ENCODE measurements at places on chromosomes 2 and 18.

GRCh38 chr2:44549099-44549471 lies 187.3 kb downstream of the CAMKMT start:
- no peaks in the 10 kb centered on the region for H3K27me3 ChIP-seq
- no peak overlapping the region for H3K4me3 ChIP-seq
- DNase-seq = no peak

- H3K36me3 ChIP-seq = peaks cover 7% of the 10 kb centered on the region
- DNase-seq = no peak
- H3K4me3 ChIP-seq = no peak overlapping the region
These were observed 35.8 kb upstream of the EPG5 start for GRCh38 chr18:46002934-46003333.

- H3K4me3 ChIP-seq = no peak overlapping the region
- no peak overlapping the region for H3K27ac ChIP-seq
- H3K27me3 ChIP-seq = no peaks in the 10 kb centered on the region
These were observed 190.9 kb upstream of the COPS8 start for GRCh38 chr2:236894791-236895190.

DNA sequence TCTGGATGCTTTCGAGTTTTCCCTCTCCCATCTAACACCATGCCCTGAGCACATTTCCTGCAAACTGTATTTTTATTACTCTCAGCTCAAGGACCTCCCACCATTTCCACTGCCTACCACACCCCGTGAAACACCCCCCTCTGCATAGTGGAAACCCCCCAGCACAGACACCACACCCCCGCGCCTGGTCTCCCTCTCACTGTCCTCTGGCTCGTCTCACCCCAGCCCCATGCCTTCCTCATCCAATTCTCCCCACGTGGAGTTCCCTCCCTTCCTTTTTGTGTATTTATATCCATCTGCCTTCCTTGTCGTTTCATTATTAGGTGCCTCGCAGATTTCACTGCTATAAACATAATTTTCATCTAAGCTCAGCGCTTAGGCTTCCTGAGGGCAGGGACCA lies 307.5 kb downstream of the CELF4 start:
- H3K4me1 ChIP-seq = peaks cover 14% of the 10 kb centered on the region
- no peak overlapping the region for H3K27ac ChIP-seq
- H3K27me3 ChIP-seq = peaks cover 70% of the 10 kb centered on the region
- no peak overlapping the region for H3K4me3 ChIP-seq

DNA sequence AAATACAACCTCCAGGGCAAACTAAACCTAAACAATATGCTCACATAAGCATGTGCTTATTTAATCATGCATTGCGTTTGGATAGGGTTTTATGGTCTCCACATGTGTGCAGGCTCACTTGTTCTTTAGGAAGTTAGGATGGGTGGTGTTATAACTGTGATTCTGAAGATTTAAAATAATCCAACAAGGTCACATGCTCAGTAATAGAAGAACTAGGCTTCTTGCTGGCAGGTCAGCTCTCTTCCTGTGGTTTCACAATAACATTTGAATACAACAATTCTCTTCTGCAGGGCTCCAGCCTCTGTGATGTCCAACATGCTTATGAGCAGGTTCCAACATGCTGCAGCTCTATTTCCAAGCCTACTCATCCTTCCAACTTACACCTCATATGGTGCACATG lies 84.0 kb downstream of the MYL12B start:
- no peak overlapping the region for H3K27ac ChIP-seq
- no peaks in the 10 kb centered on the region for H3K27me3 ChIP-seq
- no peaks in the 10 kb centered on the region for H3K36me3 ChIP-seq
- H3K4me1 ChIP-seq = peaks cover 20% of the 10 kb centered on the region

GRCh38 chr18:3046216-3046808 lies 33.4 kb upstream of the LPIN2 start:
- H3K27ac ChIP-seq = no peak overlapping the region
- DNase-seq = no peak
- no peaks in the 10 kb centered on the region for H3K36me3 ChIP-seq
- H3K27me3 ChIP-seq = no peaks in the 10 kb centered on the region
- H3K4me3 ChIP-seq = no peak overlapping the region

GRCh38 chr2:4828682-4829374 lies 863.4 kb upstream of the SOX11 start:
- no peaks in the 10 kb centered on the region for H3K27me3 ChIP-seq
- no peaks in the 10 kb centered on the region for H3K4me1 ChIP-seq
- no peak overlapping the region for H3K4me3 ChIP-seq
- DNase-seq = no peak
- no peaks in the 10 kb centered on the region for H3K36me3 ChIP-seq

DNA sequence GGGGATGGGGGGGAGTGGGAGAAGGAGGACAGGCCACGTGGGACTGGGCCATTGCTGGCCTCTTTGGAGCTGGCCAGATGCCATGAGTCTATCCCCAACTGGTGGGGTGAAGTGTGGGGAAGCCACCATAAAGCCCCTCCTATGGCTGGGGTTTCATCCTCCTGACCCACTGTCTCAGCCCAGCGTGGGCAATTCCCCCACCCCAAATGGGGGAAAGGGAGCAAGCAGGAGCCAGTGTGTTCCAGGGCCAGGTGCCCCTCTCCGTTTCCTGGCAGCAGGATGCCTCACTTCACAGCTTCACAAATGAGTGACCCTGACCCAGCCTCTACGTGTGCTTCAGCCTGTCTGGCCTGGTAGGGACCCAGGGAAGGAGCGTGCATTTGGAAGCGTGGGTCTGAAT lies 474.7 kb upstream of the HS6ST1 start:
- no peaks in the 10 kb centered on the region for H3K36me3 ChIP-seq
- H3K27ac ChIP-seq = no peak overlapping the region
- H3K4me1 ChIP-seq = peaks cover 5% of the 10 kb centered on the region
- DNase-seq = no peak

- no peaks in the 10 kb centered on the region for H3K27me3 ChIP-seq
- no peak overlapping the region for H3K27ac ChIP-seq
- H3K4me1 ChIP-seq = no peaks in the 10 kb centered on the region
- H3K4me3 ChIP-seq = no peak overlapping the region
- no peaks in the 10 kb centered on the region for H3K36me3 ChIP-seq
- no peak for DNase-seq
These were observed 118.2 kb downstream of the ARHGEF4 start for GRCh38 chr2:130954873-130955272.

Data from suprapubic skin (tissue), 4 donors.